Aorta (tissue), 5 donors: ENCODE measurements at places on chromosomes 3 and 15. TPM values are rescaled to one million over a fixed set of nuclear protein-coding genes. Genes with fewer than 3 reads are reported as not detected.

The ITGA11 gene
- total RNA-seq, result 138 TPM

The MED12L gene
- total RNA-seq, result 1.1 TPM

The MORC1 gene
- not detected for total RNA-seq

GRCh38 chr15:39625856-39626255 is 45.0 kb downstream of the THBS1 start:
- no peak overlapping the region for H3K27ac ChIP-seq
- H3K4me3 ChIP-seq, result no peak overlapping the region
- no peaks in the 10 kb centered on the region for H3K27me3 ChIP-seq
- H3K36me3 ChIP-seq, result no peaks in the 10 kb centered on the region

The TNNC1 gene
- 2.6 TPM for total RNA-seq

GRCh38 chr3:156581954-156582353 is 27.0 kb upstream of the SSR3 start:
- DNase-seq, result no peak
- no peak overlapping the region for H3K27ac ChIP-seq
- H3K4me1 ChIP-seq, result no peaks in the 10 kb centered on the region
- peaks cover 3% of the 10 kb centered on the region for H3K27me3 ChIP-seq
- H3K36me3 ChIP-seq, result no peaks in the 10 kb centered on the region

DNA sequence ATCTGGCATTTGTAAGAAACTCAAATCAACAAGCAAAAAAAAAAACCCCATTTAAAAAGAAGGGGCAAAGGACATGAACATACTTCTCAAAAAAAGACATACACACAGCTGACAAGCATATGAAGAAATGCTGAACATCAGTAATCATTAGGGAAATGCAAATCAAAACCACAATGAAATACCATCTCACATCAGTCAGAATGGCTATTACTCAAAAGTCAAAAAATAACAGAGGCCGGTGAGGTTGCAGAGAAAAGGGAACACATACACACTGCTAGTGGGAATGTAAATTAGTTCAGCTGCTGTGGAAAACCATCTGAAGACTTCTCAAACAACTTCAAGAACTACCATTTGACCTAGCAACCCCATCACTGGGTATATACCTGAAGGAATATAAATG is 199.4 kb upstream of the THBS1 start:
- H3K4me1 ChIP-seq, result no peaks in the 10 kb centered on the region
- H3K36me3 ChIP-seq, result no peaks in the 10 kb centered on the region
- DNase-seq, result no peak
- H3K27me3 ChIP-seq, result no peaks in the 10 kb centered on the region
- H3K27ac ChIP-seq, result no peak overlapping the region

DNA sequence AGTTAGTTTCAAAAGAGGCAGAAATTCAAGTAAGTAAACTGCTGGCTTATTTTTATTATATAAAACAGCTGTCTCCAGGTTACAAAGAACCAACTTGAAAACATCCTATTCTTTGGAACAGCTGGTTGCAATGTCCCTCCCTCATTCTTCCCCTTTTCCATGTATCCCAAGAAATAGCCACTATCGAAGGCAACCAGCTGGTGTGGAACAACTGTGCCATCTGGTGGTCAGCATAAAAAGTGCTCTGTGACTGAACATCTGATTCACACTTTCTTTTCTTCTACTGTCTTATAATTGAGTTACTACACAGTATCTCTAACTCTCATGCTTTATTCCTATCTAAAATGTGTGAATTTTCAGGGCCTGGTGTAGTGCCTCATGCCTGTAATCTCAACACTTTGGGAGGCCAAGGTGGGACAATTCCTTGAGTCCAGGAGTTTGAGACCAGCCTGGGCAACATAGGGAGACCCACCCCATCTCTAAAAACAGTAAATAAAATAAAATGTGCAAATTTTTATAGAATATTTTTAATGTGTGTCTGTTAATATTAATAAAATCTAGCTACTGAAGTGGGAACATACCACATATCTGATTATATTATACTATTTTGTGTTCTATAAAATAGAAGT is 9.6 kb downstream of the OSBPL11 start:
- DNase-seq, result no peak
- no peaks in the 10 kb centered on the region for H3K4me1 ChIP-seq
- no peaks in the 10 kb centered on the region for H3K36me3 ChIP-seq
- H3K4me3 ChIP-seq, result no peak overlapping the region
- no peaks in the 10 kb centered on the region for H3K27me3 ChIP-seq
